ENCODE measurements at places on chromosomes 13 and 19. TPM values are rescaled to one million over a fixed set of nuclear protein-coding genes. Genes with fewer than 3 reads are reported as not detected.
A peak's percentile ranks its signal among the peaks of the same experiment; 100 is the strongest.

DNA sequence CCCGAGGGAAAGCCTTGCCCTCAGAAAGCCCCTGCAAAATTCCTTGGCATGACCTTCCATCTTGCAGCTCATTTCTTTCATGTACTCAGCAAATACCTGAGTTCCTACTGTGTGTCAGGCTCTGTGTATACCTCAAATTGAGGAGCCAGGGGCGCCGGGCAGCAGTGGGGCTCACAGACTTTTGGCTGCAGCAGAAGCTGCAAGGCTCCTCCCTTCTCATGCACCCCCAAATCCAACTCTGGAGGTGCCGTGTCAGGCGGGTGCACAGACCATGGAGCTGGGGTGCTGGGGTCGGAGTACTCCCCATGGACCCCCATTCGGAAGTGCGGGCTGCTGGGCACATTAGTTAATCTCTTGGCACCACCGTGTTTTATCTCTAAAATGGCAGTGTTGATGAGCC lies 72.3 kb downstream of the COL4A2 start:
- DNase-seq: no peak

GRCh38 chr13:25394402-25395060 lies 22.8 kb downstream of the ATP8A2 start:
- DNase-seq: no peak

GRCh38 chr13:51998723-51999509 lies 12.3 kb downstream of the ATP7B start:
- no peak for DNase-seq

DNA sequence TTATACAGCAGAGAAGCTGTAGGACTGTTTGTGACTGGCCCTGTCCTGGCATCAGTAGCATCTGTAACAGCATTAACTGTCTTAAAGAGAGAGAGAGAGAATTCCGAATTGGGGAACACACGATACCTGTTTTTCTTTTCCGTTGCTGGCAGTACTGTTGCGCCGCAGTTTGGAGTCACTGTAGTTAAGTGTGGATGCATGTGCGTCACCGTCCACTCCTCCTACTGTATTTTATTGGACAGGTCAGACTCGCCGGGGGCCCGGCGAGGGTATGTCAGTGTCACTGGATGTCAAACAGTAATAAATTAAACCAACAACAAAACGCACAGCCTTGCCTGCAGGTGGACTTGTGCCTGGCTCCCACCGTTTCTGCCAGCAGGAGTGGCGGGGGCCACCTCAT lies 27.3 kb upstream of the LDLR start:
- no peak for DNase-seq

DNA sequence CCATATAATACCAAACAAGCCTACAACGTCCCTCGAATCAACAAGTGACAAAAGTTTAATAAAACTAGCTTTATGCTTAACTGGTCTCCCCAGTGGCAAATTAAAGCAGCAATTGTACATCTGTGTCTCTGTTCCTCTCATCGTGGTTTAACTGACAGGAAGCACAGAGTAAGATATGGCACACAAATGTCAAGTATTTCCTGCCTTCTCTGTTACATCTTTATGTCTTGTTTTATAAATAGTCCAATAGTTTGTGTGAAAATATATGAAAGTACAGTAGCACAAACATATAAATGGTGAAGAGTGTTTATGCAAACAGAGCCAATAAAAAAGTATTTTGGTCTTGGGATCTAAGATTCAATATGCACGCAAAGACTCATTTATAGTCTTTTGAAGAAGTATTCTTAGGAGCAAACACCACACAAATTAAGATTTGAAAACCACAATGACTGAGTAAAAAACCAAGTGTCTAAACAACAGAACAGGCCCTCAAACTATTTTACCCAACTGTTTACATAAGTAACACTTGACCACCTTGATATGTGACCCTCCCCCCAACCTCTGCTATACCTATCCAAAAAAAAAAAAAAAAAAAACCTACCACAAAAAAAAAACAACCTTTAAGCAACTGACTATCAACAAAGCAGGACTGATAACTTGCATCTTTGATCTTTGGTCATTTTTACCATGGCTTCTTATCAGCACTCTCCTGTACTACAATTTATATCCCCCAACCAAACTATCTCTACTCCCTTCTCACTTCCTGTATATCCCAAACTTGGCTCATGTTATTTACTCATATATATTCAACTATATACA lies 14.0 kb downstream of the ELF1 start:
- no peak for DNase-seq

- DNase-seq: peak; percentile 52
Observed at GRCh38 chr19:10871711-10872545, 575 bp downstream of the CARM1 start.

GRCh38 chr13:98839856-98840769 lies 87.6 kb upstream of the SLC15A1 start:
- peak; percentile 60 for DNase-seq

DNA sequence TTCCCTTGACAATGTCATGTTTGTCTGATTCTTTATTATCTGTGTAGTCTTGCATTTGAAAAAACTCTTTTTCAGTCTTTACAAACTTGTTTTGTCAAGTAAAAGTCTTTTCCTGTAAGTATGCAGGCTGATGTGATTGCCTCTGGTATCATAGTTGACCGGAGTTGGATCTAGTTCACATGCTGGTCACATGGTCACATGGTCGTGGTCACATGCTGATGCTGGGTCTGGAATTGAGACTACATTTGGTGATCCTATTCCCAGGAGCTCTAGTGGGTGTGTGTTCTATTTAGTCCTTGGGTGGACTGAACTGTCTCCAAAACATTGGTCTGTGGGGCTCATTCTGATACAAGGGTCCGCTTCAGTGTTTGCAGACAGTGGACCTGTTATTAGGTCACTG lies 1798.8 kb upstream of the PRR20A start:
- no peak for DNase-seq

DNA sequence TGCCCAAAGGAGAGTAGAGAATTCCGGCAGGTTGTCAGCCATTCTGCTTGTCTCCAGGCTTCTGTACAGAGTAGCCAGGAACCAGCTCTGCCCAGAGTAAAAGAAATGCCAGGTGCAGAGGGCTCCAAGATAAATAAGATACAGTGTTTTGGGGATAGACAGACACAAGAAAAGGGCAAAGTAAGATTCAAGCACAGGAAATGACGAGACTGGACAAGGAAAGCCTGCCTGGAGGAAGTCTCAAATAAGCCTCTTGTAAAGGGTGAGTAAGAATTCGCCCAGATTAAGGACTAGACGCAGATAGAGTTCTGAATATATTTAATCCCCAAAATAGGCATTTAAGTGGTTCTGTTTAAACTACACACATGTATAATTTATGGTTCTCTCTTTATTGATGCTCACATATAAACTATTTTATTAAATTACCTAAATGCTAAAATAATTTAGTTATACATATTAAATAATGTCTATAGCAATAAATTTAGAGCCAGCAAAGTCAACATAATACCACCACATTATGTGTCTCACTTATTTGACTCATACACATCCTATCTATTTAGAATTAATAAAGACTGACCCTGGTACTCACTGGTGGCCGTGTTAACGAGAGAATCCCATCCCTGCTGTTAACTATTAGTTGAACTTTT lies 98.4 kb upstream of the RAP2A start:
- DNase-seq: no peak

The GRIN3B gene
- not detected for total RNA-seq

The PPFIA3 gene
- 5.7 TPM for total RNA-seq

The KATNAL1 gene
- total RNA-seq: 46.9 TPM

The GDF15 gene
- total RNA-seq: 0.33 TPM

The ZNF442 gene
- 3.4 TPM for total RNA-seq

Measured in left ventricle myocardium inferior (tissue), 1 donor.